ENCODE measurements at places on chromosomes 1 and 21.
A peak's percentile ranks its signal among the peaks of the same experiment; 100 is the strongest.

DNA sequence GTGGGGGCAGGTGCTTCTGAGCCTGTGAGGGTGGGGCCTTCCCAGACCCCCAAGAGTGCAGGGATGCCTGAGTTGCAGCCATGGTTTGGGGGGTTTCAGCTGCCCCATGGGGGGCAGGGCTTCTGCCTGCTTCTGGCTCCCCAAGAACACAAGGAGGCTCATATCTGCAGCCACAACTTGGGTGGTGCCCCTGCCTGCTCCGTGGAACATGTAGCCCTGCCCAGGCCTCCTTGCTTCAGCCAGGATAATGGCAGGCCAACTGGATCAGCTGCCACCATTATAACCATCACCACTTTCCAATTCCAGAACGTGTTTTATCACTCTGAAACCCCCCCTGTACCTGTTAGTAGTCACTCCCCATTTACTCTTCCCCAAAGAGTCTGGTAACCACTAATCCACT is 14.0 kb downstream of the ZBTB40 start:
- DNase-seq, result no peak

- DNase-seq, result no peak
Measured at GRCh38 chr1:94055459-94056122, 65.4 kb downstream of the ABCA4 start.

GRCh38 chr1:160428655-160429054 is 28.3 kb downstream of the VANGL2 start:
- DNase-seq, result peak; percentile 15

GRCh38 chr1:234315588-234315987 is 57.7 kb upstream of the COA6 start:
- DNase-seq, result no peak

DNA sequence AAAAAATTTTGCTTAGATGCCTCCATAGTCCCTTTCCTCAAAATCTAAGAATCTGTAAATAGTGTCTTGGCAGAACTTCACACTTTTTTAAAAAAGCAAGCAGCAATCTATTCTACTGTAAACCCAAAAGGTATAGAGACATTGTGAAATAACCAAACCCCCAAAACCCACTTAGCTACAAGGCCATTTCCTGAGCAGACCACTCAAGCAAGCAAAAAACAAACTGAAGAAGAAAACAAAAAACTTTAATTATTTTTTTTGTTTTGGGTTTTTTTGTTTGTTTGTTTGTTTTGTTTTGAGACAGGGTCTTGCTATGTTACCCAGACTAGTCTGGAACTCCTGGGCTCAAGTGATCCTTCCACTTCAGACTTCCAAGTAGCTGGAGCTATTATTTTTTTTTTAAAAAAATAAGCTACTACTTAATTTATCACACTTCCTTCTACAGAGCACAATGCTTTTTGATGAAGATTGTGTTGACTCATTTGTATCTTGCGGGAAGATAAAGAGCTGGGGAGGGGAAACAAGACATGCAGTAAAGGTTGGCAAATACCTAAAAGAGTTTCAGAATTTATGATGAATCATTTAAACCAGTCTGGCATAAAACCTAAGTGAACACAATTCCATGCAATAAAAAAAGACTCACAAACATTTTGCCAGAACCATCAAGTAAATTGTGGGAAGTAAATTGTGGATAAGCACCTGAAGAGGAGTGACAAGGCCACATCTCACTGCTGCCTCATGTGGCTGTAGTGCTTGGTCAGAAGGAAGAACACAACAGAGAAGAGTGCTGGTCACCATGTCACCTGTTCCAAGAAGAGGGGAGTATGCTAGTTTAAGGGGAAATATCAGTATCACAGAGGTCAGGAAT is 2.7 kb upstream of the PTPN22 start:
- DNase-seq, result no peak

DNA sequence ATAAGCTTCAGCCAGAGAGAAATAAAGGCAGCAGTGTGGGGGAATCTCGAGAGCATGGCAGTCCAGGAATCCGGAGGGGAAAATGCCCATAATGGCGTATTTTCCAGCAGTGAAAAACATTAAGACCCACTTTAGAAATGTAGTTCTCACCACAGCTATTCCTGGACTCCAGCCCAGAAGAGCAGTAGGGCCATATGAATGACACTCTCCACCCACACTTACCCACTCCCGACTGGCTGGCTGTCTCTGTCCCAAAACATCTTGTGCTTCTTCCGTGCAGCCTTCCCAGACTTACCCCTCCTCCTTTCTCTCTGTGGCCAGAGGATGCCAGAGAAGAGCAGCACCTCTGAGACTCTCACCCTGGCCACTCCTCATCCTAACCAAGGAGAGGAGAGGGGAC is 56.4 kb downstream of the TRABD2B start:
- DNase-seq, result no peak

- no peak for DNase-seq
Measured at GRCh38 chr1:2271211-2271721, 43.1 kb downstream of the SKI start.

GRCh38 chr1:55703726-55704363 is 488.7 kb upstream of the USP24 start:
- DNase-seq, result no peak

DNA sequence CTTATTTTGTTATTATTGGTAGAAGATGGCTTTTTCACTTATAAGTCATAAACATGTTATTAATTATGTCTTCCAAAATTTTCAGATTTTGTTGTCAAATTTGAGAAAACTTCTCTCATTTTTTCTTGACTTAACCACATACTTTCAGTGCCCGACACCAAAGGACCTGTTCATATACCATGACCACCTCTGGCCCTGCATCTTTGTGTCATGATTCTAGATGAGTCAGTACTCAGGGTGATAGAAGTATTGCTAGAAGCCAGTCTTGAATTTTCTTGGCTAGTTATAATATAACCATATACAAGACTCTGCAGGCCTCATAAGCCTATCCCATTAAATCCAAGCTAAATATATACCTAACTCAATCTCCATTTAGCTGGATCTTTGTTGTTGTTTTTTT is 35.4 kb upstream of the DPH5 start:
- DNase-seq, result no peak

DNA sequence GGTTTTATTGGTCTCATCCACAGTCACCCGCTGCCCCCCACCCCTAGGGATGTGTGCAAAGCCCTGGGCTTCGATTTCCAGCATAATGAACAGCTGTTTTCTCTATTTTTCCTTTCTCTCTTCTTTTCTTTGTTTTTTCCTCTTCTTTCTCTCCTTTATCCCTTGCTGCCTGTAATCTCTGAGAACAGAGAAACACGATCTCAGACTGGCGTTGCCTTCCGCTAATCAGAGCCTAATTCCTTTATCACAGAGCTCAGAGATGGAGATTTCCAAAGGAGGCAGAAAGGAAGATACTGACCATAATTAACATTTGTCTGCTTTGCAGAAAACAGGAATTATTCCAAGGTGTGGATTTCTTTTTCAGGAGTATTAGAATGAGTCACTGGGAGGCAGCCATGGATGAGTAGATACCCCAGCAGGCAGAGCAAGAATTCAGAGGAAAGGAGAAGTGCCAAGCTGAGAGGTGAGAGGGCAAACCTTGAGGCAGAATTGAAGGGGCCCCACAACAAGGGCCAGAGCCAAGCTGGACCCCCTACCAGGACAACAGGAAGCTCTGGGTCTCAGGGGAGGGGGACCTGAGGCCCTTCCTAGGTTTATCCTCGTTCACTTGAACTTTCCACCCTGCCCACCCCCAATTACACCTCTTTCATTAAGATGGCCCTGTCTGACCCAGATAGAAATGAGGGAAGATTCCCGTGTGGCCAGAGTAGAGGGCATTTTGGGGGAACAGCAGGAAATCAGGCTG is 33.3 kb downstream of the MATN1 start:
- no peak for DNase-seq

DNA sequence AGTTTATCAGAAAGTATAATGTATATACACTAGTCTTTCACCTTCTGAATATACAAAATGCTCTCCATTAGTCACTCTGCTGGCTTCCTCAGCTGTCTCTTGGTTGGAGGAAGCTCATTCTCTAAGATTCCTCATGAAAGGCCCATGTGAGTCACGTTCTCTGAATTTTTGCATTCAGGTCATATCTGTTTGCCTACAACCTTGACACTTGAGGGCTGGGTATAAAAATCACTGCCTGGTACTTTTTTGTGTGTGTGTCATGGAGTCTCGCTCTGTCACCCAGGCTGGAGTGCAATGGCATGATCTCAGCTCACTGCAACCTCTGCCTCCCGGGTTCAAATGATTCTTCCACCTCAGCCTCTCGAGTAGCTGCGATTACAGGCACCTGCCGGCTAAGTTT is 2.8 kb upstream of the GALNT2 start:
- no peak for DNase-seq

DNA sequence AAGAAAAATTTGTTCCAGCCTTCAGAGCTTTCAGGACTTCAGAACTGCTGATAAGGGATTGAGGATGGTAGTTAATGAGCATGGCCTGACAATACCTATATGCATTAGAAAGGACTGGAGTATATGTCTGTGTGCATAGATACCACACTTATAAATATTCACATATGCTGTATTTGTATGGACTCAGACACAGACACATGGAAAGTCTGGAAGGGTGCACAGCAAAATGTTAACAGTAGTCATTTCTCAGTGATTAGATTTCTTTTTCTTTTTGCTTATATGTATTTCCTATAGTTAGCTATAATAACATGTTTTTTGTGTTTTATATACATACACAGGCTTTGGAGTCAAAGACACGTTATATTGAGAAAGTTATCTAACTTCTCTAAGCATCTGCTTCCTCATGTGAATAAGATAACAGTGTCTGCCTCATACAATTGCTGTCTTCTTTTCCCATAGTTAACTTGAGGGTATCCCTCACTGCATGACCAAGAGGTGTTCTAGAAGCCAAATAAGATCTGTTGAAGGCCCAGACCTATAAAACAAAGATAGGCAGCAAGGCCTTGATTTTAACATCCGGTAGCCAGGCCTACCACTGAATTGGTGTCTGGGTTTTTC is 31.3 kb downstream of the INPP5B start:
- DNase-seq, result no peak

DNA sequence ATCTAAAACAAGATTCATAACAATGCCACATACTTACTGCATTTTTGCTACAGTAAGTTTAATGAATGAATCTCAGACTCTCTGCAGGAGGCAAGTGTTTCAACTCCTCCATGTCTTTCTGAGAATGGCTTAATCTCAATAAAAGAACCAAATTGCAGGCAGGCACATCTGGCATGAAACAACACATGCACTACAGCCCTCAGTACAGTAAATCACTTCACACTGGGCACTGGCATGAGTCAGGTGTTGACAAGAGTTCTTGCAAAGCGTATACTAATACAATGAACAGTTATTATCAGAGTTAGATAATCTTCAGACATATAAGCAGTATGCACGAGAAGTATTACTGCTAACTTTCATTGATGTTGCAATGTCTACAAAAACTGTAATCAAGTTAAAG is 1386.8 kb downstream of the MRPL39 start:
- DNase-seq, result no peak

DNA sequence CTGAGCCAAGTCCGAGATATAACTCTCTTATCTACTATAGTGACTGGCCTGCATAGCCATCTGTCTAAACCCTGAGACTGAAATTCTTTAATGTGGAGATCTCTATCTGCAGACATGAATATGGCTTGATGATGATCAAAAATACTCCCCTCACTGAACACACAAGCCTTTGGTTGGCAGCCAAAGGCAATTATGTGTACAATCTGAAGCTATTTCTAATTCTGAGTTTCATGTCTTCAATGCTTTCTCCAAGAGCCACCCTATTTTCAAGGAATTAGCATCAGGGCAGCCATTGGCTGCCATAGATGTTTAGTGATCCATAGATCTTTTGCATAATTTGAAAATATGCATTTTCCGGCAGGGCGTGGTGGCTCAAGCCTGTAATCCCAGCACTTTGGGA is 168.2 kb downstream of the TGFB2 start:
- no peak for DNase-seq

DNA sequence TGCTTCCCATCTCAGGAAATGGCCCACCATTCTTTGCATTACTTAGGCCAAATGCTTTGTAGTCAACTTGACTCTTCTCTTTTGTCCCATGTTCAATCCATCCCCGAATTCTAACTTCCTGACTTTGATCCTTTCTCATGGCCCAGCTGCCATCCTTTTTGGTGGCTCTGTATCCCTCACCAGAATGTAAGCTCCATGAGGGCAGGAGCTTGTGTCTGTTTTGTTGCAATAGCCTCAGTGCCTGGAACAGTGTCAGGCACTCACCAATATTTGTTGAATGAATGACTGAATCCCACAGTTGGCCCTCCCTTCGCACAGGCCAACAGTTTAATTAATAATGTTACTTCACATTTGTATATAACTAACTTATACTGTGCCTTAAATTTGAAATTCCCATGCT is 3.1 kb upstream of the PARP1 start:
- no peak for DNase-seq

DNA sequence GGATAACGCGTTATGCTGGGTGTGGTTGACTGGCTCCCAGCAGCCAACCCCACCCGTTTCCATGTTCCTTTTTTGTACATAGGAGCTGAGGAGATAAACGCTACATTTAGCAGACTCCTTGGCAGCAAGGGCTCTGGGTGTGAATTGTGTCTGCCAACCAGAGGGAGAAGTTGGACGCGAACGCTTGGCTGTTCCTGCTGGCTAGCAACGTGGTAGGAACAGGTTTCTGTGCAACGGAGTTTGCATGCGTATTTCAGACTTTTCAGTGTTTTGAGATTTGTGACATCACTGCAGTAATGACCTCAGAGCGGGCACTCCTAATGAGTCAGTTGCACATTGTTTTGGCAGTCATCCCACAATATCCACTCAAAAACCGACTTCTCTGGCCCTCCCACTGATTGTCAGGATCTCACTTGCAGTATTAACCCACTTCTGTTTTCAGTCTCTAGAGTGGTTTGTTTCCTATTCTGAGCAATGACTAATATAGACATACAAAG is 98.7 kb upstream of the RGS1 start:
- DNase-seq, result no peak

- DNase-seq, result peak; percentile 54
Measured at GRCh38 chr1:235999259-235999925, 65.5 kb downstream of the NID1 start.

GRCh38 chr1:246875041-246876026 is 56.4 kb downstream of the AHCTF1 start:
- no peak for DNase-seq

GRCh38 chr1:202615501-202616354 is 94.5 kb downstream of the SYT2 start:
- no peak for DNase-seq

DNA sequence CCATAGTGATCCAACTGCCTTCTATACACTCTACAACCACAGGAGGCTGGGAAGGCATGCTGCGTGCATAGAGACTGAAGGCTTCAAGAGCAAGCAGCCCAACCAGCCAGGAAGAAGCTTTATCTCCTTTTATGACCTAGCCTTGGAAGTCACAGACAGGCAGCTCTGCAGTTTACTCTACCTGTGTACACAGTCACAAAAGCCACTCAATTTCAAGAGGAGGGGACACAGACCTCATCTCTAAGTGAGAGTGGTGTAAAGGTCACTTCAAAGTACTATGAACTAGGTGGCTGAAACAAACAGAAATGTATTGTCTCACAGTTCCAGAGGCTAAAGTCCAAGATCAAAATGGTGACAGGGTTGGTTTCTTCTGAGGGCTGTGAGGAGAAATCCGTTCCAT is 69.6 kb upstream of the GJB5 start:
- no peak for DNase-seq

Data from activated T-helper 9 cell treated with anti-CD3 and anti-CD28 coated beads, Interleukin-2, amount 50 U/mL, for 16 hours (primary cell).